ENCODE measurements at places on chromosomes 11 and 22.

- no peak for DNase-seq
These were observed 368.9 kb downstream of the BUD13 start for GRCh38 chr11:116403794-116404461.

- DNase-seq: peak; percentile 22
These were observed 12.3 kb downstream of the LARGE2 start for GRCh38 chr11:45934580-45935318.

GRCh38 chr22:37566903-37567798 lies 6.9 kb downstream of the CDC42EP1 start:
- DNase-seq: peak; percentile 97

GRCh38 chr22:43827926-43828724 lies 16.0 kb upstream of the EFCAB6 start:
- peak; percentile 51 for DNase-seq

DNA sequence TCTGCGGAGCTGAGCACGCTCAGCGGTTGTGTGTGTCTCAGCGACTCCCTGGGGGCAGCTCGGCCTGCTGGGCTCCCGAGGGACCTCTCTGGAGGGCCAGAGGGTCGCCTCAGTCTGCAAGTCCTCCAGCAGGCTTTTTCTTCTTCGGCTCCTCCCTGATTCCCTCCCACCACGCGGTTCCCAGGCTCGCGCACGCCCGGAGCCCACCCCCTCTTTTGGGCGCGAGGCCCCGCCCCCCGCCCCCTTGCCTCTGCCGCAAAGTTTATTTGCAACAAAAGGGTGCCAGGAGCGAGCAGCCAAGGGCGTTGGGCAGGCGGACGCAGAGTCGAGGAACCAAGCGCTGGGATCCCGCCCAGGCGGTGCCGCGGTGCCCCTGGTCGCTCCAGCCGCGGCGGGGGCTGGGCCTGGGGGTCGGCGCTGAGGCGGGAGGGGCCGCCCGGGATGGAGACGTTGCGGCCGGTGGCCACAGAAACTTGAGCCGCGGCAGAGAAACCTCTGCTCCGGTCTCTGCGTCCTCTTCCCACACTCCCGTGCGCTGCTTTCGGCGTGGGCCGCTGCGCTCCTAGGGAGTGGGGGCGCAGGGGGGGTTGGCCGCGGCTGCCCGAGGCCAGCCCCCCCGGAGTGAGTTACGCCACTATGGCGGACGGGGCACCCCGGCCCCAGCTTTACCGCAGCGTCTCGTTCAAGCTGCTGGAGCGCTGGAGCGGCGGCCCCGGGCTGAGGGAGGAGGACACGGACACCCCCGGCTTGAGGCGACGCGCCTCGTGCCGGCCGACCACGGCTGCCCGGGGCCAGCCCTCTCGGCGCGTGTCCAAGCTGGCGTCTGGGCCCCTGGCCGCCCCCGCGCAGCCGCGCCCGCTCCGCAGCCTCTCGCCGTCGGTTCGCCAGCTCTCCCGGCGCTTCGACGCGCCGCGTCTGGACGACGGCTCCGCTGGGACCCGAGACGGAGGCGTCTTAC lies at the start of gene ARHGEF17:
Gene ARHGEF17, plus strand, starts transcription at position 274 of the 958 bp plus-strand sequence. Its CDS starts 363 bp downstream, at position 637.
- peak; percentile 95 for DNase-seq

DNA sequence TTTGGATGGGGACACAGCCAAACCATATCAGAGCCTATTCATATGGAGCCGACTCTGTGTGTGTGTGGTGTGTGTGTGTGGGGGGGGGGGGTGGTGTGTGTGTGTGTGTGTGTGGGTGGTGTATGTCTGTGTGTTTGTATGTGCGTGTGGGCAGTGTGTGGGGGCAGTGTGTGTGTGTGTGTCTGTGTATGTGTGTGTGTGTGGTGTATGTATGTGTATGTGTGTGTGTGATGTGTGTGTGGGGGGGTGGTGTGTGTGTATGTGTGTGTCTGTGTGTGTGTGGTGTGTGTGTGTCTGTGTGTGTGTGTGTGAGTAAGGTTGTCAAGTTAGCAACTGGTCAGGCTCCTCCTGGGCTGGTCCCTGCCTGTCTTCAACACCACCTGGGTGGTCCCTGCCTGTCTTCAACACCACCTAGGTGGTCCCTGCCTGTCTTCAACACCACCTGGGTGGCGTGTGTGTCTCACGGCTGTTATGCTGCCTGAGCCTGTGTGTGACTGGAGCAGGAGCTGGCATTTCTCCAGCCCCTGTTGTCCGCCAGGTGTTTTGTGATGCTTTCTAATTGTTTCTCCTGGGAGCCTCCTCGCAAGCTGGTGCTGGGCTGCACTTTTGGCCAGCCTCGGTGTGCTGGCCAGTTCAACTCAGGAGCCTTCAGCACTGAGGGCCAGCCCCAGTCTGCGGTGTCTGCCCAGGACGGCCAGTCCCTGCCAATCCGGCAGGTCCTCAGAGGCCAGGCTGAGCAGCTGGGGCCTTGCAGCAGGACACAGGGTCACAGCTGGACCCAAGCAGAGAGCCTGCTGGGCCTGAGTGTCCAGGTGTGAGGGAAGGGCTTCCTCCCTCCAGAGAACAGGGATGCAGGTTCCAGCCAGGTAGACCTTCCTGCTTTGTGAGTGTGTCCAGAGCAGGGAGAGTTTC lies 21.5 kb upstream of the PVALB start:
- DNase-seq: no peak
